Progenitor cell of endocrine pancreas (in vitro differentiated cells): ENCODE measurements at places on chromosomes 11 and 22.

DNA sequence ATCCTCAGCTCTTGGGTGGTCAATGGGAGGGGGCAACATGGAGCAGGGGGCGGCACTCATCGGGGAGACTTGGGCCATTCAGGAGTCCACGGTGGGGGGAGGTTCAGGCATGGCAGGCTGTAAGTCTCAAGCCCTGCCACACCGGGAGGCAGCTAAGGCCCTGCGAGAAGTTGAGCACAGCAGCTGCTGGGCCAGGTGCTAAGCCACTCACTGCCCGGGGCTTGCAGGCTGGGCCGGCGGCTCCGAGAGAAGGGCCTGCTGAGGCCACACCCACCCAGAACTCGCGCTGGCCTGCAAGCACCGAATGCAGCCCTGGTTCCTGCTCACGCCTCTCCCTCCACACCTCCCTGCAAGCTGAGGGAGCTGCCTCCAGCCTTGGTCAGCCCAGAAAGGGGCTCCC lies 131.4 kb downstream of the OR4C45 start:
- no peak for DNase-seq

DNA sequence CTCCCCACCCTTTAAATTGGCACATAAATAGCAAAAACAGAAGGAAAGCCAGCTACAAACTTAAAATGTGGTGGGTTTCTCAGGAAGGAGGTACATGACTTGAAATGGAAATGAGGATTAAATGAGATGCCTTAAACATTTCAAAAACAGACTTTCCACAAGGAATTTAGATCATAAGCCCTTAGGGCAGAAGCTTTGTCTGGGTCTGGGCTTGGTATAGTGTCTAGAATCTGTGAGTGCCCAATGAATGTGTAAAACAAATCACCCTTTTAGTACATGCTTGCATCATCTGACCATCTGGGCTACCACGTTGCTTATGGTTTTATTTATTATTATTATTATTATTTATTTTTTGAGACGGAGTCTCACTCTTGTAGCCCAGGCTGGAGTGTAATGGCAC lies 37.1 kb upstream of the CREB3L1 start:
- no peak for DNase-seq

DNA sequence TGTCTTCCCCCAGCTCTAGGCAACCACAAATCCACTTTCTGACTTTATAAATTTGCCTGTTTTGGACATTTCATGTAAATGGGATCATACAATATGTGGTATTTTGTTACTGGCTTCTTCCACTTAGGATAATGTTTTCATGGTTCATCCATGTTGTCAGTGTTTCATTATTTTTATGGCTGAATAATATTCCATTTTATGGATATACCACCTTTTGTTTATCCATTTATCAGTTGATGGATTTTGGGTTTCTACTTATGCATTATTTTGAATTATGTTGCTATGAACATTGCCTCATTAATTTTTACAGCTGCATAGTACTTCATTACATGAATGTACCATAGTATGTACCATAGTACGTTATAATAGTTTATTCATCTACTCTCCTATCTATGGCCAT lies 5.1 kb downstream of the CABIN1 start:
- no peak for DNase-seq

DNA sequence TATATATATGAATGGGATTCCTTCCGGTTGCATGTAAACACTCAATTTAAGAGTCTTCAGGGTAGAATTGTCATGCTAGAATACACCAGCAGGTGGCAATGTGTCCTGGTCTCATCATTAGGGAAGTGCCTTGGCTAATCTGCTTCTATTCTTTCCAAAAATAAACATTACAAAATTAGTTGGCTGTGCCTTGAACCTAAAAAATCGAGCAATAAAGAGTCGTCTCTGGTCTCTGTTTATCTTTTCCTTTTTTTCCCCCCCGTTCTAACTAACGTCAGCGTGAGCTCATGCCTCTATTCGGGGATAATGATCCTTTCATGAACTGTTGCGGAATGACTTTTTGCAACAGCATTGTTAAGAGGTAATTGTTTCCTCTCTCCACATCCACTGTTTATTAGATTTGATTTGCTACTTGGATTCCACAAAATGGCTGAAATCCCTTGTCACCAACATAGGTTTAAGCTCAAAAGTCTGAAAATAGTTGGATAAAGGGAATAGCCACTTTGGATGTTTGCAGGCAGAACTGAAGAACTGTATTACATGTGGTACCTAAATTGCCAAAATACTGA lies 1.2 kb upstream of the ARHGEF12 start:
- peak; percentile 31 for DNase-seq

DNA sequence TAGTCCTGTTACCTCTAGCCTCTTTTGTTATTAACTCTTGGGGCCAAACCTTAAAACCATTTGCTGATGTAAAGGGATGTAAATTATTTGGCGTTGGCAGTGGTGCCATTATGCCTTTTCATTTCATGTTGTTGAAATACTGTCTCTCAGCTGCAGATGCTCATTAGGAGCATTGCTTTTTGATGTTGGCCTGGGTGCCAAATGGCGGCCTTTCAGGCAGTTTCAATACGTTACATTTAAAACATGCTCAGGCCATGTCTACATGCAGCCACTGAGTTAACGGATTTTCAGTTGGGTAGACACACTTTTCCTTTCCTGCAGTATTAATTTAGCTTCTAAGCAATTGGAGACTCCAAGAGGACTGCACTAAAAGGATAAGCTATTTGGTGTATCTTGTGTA lies 5.3 kb downstream of the NCAM1 start:
- no peak for DNase-seq

- DNase-seq, result no peak
Measured at GRCh38 chr11:68652683-68653156, 31.6 kb upstream of the GAL start.

- DNase-seq, result no peak
Measured at GRCh38 chr11:125802387-125802786, 14.5 kb downstream of the PATE3 start.

GRCh38 chr11:10511181-10511621 lies 29.8 kb downstream of the RNF141 start:
- DNase-seq, result no peak
